ENCODE measurements at places on chromosomes 3 and 15. TPM values are rescaled to one million over a fixed set of nuclear protein-coding genes. Genes with fewer than 3 reads are reported as not detected.

The CD276 gene
- total RNA-seq, result 91.3 TPM

The GOLGA6L25 gene
- total RNA-seq, result not detected

DNA sequence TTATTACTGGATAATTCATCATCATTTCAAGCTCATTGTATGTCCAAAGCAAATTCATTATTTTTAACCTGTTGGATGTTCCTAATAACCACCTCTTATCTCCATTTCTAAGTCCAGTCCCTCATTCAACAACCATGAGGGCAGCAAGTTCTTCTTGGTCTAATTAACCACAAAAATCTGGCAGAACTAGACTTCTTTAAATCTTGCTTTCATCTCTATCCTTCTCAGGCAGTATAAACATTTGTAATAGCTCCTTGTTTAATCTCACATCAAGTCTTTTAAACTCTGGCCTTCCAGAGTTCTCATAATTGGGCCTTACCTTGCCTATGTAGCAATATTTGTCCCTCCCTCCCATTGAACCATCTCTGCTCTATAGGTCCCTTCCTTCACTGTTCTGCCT, 17.0 kb upstream of the GHSR start:
- no peak for DNase-seq
- no peaks in the 10 kb centered on the region for H3K27me3 ChIP-seq
- no peaks in the 10 kb centered on the region for H3K4me1 ChIP-seq

DNA sequence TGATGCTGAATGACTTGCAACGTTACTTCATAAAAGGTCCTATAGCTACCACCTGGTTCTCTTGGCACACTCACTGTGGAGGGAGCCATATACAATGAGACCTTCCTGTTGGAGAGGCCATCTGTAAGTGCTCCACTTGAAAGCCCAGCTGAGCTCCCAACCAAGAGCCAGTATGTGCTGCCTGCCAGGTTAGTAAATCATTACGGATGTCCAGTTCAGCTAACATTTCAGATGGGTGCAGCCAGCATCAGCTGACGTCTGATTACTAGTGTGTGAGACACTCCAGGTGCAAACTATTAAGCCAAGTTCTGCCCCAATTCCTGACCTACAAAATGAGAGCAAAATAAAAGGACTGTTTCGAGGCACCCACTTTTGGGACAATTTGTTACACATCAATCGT, 274.4 kb upstream of the ROBO2 start:
- no peak overlapping the region for H3K27ac ChIP-seq
- no peaks in the 10 kb centered on the region for H3K36me3 ChIP-seq
- no peaks in the 10 kb centered on the region for H3K27me3 ChIP-seq
- H3K4me3 ChIP-seq, result no peak overlapping the region
- no peaks in the 10 kb centered on the region for H3K4me1 ChIP-seq

- no peak for DNase-seq
- H3K36me3 ChIP-seq, result no peaks in the 10 kb centered on the region
- H3K4me1 ChIP-seq, result no peaks in the 10 kb centered on the region
These were observed 6.5 kb downstream of the CPEB1 start for GRCh38 chr15:82640672-82641071.

DNA sequence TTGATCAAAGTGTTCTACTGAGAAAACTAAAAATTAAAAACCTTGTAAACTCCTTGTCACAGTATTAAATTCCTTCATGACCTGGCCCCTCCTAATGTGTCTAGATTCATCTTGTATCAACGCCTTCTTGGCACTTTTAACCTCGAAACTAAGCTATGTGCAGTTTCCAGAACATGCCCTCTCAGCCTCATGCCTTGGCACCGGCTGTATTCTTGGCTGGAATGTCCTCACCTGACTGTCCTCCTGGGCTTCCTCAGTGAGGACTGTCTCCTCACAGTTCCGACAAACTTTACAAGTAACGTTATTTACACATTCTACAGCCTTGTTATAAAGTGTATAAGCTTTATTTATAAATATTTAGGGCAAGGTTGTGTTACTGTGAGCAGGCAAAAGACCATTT, 196.5 kb upstream of the SLC2A2 start:
- no peak overlapping the region for H3K27ac ChIP-seq
- H3K4me1 ChIP-seq, result no peaks in the 10 kb centered on the region
- H3K4me3 ChIP-seq, result no peak overlapping the region
- no peaks in the 10 kb centered on the region for H3K36me3 ChIP-seq
- H3K27me3 ChIP-seq, result no peaks in the 10 kb centered on the region

DNA sequence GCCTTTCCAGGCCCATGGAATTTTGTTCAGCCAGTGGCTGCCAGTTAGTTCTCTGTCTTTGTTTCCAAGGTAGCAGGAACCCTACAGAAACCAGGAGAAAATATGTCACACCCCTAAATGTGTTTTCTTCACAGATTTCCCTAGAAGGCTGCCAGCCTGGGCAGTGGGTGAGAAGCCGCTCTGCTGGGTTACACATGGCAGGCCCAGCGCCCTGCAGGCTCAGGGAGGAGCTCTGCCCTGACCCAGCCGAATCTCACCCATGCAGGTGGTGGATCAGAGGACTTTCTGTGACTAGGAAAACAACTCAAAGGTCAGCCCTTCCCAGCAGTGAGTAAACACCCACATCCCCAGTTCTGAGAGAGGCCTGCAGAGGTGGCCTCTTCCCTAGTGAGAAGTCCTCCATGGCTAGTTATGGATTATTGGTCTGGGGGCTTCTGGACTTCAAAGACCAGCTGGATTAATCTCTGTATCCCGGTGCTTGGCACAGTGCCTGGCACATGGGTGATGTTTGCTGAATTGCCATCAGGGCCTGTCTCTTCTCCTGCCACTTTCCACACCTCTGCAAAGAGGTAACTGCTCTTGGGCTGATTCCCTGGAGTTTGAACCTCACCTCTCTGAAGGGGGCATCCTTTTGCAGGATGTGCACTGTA, 34.7 kb upstream of the BDH1 start:
- no peaks in the 10 kb centered on the region for H3K27me3 ChIP-seq
- no peak for DNase-seq
- H3K4me1 ChIP-seq, result no peaks in the 10 kb centered on the region
- no peak overlapping the region for H3K4me3 ChIP-seq
- H3K27ac ChIP-seq, result no peak overlapping the region

Measured in prostate gland (tissue), 2 donors.